ENCODE measurements at places on chromosomes 16 and 17. TPM values are rescaled to one million over a fixed set of nuclear protein-coding genes. Genes with fewer than 3 reads are reported as not detected.
A peak's percentile ranks its signal among the peaks of the same experiment; 100 is the strongest.

- DNase-seq = peak; percentile 70
These were observed 2.4 kb downstream of the DHRS7B start for GRCh38 chr17:21129023-21129681.

- DNase-seq = no peak
These were observed 80.0 kb downstream of the KLHDC4 start for GRCh38 chr16:87685766-87686165.

DNA sequence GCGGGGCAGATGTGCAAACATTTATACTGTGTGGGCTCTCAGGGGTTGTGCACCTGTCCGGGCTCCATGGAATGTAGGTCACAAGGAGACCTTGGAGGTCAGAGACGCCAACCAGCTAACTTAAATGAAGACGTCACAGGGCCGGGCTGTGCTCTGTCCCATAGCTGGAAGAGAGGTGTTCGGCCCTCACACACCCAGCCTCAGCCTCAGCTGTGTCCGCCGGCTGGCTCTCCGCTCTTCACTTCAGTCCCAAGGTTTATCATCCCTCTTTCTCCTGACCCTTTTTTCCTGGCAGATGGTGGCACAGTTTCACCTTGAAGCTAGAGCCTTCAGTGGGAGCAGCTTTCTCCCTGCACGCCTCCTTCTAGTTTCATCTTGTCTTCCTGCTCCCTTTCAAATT is 6.0 kb upstream of the RBFOX3 start:
- no peak for DNase-seq

- DNase-seq = no peak
These were observed 22.7 kb downstream of the MYO15B start for GRCh38 chr17:75610103-75610984.

DNA sequence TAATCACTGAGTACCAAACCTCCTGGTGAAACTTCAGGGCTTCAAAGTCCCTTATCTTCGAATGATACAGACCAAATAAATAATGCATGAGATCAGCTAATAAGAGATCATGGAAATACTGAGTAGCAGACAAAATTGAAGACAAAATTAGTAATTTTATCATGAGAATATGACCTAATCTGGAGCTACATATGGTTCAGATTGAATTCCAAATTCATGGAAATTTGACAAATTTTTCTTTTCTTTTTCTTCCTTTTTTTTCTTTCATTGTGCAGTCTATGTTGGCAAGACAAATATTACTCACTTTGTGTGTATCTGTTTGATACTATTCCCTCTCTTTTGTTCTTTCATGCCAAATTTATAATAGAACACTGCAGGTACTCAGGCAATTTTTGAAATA is 218.1 kb upstream of the KCNJ16 start:
- no peak for DNase-seq

DNA sequence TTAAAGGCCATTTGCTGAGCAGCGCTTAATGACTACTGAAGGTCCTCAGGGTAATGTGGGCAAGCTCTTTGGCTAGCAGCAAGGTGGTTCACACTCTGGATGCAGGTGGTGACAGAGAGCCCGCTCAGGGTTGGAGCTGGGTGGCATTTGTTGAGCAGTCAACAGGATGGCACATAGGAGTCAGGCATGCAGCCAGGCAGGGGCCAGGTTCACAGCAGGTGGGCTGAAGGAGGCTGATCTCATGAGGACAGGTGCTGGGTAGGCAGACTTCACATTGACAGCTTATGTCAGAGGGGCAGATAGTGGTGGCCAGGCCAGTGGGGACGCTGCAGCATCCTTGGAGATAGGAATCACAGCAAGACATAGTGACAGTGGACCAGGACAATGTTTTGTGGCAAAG is 4.5 kb downstream of the KRTAP3-1 start:
- no peak for DNase-seq

DNA sequence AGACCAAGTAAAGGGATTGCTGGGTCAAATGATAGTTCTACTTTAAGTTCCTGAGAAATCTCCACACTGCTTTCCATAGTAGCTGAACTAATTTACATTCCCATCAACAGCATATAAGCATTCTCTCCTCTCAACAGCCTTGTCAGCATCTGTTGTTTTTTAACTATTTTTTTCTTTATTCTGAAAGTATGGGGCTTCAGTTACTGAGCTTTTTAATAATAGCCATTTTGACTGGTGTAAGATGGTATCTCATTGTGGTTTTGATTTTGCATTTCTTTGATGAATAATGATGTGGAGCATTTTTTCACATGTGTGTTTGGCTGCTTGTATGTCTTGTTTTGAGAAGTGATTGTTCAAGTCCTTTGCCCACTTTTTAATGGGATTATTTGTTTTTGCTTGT is 2.5 kb downstream of the KRTAP2-2 start:
- DNase-seq = peak; percentile 60

- no peak for DNase-seq
These were observed 15.9 kb downstream of the MINK1 start for GRCh38 chr17:4849011-4849536.

GRCh38 chr17:45313421-45313771 is 3.4 kb downstream of the MAP3K14 start:
- no peak for DNase-seq

DNA sequence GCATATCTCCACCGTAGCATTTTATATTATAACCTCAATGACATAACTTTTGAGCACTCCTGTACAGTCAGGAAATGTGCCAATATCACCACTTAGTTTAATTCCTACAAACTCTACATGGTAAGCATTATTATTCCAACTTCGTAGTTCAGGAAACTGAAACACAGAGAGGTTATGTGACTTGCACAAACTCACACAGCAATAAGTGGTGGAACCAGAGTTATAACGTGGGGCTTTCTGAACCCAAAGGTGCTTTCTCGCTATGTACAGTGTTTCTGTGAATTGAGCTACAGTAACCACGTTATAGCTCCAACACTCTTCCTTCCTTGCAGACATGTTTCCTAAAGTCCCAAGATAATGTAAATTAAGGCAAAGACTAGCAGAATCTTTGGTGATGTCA is 330.2 kb downstream of the GRIN2A start:
- no peak for DNase-seq

Gene ABCA6
- 6.4 TPM for total RNA-seq

Gene C1QL1
- total RNA-seq = 0.43 TPM

Gene MMP28
- total RNA-seq = under 0.01 TPM

Gene FGF11
- 3.9 TPM for total RNA-seq

Gene ACSM5
- under 0.01 TPM for total RNA-seq

Gene PRSS8
- under 0.01 TPM for total RNA-seq
